ENCODE measurements at places on chromosomes 7 and 10.

GRCh38 chr10:8874268-8874667 lies 819.8 kb downstream of the GATA3 start:
- no peak for DNase-seq

DNA sequence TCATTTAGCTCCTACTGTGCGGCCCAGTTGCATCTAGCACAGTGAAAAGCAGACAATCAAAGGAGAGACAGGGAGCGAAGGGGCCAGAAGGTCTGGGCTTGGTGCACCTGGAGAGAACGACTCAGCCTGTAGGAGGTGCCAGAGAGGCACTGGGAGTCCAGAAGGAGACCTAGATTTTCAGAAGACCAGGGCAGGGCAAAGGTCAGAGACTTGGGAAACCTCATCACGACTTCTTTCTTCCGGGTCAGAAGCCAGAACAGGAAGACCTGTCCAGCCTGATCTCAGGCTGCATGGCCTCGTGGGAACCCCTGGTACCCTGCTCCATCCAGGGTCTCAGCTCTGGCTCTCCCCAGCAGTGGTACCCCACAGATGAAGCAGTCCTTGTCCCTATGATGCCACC lies 5.2 kb downstream of the AGAP3 start:
- no peak for DNase-seq

DNA sequence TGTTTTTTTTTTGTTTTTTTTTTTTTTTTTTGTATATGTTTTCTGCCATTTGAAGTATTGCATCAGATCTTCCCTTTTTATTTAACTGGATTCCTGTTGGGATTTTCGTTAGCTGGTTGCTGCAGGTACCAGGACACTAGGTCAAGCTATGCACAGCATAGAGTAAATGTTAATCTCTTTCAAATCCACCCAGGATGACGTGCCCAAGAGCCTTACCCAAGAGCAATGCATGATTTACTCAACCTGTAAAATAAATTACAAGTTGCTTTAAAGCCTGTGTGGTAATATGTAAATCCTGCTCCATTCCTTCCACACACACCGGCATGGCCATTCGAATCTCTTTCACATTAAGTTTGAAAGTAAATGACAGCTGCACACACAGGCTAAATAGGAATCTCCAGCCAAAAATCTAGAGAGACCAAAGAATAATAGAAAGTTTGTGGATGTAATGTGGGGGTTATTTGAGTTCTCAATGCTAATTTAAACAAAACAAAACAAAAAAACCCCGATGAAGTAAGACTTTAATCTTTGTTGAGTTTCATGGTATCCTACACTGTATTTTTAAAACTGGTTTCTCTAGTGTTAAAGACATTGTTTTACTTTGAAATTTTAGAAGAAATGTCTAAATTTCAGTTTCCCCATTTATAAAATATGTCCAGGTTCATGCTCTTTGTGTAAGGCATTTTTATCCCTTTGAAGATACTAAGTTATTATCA lies 167.9 kb downstream of the FRMD4A start:
- no peak for DNase-seq

GRCh38 chr7:5777932-5778331 lies 3.5 kb downstream of the RNF216 start:
- DNase-seq: no peak

GRCh38 chr7:94389381-94389780 lies 5.3 kb upstream of the COL1A2 start:
- DNase-seq: no peak

DNA sequence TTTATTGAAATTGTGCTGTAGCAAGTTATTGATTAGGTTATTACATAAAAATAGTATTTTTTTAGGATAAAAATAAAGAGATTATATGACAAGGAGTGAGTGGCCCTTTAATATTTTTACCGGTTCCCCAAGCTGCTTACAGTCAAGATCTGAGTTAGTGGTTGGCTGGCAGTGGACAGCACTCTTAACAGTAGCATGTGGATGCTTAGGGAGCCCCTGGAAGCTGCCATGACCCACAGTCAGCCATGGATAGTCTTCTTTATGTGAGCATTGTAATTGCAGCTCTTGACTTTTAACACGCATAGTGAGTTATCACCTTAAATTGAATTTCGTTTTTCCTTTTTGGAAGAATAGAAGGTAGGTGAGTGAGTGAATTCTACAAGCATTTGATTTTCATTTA lies 22.1 kb downstream of the RAB18 start:
- no peak for DNase-seq

- no peak for DNase-seq
These were observed 16.5 kb downstream of the ADAP1 start for GRCh38 chr7:937856-938484.

- DNase-seq: no peak
These were observed 1.3 kb upstream of the CDK14 start for GRCh38 chr7:90594751-90595317.

DNA sequence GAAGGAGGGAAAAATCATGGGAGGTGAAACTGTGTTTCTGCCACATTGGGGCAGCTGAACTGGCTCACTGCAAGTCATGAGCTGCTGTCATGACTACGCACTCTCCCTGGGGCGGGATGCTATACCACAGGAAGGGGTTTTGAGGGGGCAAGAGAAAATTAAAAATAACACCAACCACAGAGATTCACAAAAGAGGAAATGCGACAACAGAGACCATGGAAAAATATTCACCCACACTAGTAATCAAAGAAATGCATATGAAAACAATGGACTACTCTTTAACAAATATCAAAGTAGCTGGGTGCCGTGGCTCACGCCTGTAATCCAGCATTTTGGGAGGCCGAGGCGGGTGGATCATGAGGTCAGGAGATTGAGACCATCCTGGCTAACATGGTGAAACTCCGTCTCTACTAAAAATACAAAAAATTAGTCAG lies 65.2 kb upstream of the TM9SF3 start:
- peak; percentile 32 for DNase-seq

DNA sequence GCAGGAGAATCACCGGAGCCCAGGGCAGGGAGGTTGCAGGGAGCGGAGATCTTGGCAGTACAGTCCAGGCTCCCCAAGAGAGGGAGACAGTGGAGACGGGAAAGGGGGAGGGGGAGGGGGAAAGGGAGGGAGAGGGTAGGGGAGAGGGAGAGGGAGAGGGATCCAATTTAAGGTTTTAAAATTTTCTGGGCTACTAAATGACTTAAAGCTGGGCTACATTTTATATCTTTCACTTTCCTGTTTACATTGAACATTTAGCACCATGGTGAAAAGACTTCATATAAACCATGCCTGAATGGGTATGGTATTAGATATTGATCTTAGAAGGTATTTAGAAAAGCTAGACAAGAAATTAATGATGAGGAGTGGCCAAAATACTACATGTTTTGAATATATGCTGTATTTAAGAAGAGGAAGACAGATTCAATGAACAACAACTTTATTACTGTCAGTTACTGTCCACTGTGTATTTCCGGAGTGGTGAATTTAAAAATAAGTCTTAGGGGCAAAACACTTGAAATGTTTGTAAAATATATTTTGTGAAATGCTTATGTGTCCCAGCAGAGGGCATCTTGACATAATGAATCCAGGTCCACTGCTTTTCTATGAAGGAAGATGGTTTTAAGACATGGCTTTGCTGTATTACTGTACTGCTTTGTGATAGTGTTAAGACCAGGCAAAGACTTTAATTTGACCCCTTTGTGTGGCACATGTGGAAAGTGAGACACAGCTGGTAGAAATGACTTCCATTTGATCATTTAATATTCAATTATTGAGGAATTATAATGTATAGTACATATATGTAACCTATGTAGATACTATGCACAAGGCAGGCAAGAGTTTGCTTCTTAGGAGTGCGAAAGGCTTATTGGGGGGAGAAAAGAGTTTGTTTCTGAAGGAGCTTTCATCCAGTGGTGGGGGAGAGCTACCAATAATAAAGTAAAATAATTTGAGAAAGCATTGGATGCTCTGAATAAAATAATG lies 52.8 kb downstream of the NRF1 start:
- no peak for DNase-seq

DNA sequence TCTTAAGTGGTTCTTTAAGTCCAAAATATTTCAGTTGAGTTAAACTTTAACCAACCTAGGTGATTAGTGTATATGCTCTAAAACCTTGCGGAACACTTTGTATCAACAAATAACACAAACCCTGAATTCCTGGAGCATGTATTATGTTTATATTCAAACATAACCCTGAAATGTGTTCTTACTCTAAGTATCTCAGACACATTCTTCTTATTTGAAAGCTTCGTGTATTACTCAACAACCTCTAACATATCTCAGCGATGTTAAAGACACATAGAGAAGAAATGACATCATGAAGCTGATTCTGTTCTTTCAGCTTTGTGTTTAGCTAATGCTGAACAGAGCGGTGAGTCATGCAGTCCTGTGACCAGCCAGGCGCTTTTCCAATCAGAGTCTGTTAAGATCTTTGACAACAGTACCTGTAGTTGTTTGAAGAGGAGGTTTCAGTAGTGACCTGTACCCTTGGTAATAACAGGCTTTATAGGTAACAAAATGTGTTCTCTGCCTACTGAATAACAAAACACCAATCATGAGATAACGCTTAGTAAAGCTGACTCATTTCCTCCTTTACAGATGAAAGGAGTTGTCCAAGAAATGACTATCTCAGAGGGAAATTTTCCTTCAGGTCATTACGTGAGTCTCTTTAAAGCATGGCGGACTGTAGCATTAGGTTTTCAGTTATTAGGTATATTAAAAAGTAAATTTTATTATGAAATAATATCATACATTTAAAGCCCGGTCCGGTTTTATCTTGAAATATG lies 67.3 kb upstream of the KLF6 start:
- peak; percentile 39 for DNase-seq

- DNase-seq: no peak
These were observed 88.2 kb downstream of the GSDME start for GRCh38 chr7:24668927-24669635.

DNA sequence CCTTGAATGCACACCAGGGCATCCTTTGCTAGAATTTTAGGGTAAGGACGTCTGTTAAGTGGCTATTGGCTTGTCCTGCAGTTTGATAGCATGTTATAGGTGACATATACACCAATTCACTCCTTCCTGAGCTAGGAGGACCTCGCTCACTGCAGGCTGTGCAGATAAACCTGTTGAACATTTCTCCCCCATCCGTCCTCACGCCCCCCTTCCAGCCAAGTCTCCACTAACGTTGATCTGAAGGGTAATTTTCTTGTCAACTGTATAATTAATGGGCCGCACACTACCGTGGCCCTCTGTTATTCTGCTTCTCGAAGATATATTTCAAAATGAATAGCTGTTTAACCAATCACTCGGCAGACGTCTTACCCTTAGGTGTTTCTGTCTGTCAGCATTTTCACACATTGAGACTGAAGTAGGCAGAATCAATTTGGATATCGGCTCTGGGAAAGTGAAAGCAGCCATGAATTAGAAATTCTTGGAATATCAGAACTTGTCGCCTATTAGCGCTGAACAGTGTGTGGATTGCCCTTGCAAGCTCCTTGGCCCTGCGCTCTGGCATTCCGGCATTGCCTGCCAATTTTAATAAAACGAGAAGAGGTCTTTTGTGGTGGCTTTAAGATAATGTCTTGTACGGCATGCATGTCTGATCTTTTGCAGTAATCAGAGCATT lies 905.3 kb downstream of the TYW1 start:
- DNase-seq: no peak

DNA sequence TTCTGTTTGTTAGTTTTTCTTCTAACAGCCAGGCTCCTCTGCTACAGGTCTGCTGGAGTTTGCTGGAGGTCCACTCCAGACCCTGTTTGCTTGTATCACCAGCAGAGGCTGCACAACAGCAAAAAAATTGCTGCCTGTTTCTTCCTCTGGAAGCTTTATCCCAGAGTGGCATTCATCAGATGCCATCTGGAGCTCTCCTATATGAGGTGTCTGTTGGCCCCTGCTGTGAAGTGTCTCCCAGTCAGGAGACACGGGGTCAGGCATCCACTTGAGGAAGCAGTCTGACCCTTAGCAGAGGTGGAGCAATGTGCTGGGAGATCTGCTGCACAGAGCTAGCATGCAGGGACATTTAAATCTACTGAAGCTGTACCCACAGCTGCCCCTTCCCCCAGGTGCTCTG lies 26.7 kb upstream of the CROT start:
- DNase-seq: no peak

DNA sequence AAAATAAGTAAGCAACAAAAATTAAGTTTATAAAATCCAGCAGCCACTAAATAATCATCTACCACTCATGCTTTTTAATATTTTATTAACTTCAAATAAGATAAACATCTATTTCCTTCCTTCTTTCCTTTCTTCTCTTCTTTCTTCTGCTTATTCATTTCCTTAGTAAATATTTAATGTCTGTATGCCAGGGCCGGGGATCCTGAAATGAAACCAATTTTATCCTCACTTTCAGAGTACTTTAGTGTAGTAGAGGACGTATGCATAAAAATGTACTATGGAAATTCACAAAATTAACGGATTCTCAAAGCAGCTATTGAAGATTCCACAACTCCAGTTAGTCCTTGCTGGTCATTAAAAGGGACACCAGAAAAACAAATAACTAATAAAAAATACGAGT lies 224.7 kb downstream of the VTI1A start:
- DNase-seq: no peak

DNA sequence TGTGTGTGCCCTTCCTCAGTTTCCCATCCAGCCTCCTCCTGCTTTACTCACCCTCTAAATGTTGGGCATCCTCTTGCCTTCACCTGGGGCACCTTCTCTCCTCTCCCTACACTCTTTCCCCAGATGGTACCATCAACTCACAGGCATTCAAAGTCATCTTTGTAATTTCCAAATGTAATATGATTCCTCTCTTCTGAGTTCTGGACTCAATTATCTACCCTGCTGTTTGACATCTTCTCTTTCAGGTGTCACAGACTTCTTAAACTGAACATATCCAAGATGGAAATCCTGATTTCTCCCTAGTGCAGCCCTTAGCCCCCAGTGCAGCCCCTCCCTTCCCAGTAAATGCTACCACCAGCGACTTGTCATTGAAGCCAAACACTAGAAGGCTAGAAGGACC lies 422.8 kb downstream of the KCNMA1 start:
- no peak for DNase-seq

- no peak for DNase-seq
These were observed 63.0 kb upstream of the SP4 start for GRCh38 chr7:21364801-21365271.

GRCh38 chr10:3886191-3886590 lies 101.2 kb upstream of the KLF6 start:
- no peak for DNase-seq

DNA sequence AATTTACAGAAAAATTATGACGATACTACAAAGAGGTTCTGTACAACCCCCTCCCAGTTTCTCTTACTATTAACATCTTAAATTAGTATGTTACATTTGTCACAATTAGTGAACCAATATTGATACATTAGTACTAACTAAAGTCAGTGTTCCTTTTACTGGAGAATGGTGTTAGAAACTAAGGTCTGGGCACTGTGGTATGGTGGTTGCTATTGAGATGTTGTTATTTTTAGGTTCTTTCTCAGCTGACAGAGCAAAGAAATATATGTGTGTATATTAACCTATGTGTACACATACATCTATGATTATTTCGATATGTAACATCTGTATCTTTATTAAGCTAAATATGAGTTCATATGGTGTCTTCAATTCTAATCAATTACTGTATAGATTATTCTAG lies 11.7 kb upstream of the CFTR start:
- no peak for DNase-seq

All from stimulated activated CD8-positive, alpha-beta memory T cell treated with anti-CD3 and anti-CD28 coated beads, Interleukin-2, amount 100 ng/mL, for 48 hours (primary cell).